ENCODE measurements at places on chromosomes 5 and 9. TPM values are rescaled to one million over a fixed set of nuclear protein-coding genes. Genes with fewer than 3 reads are reported as not detected.

DNA sequence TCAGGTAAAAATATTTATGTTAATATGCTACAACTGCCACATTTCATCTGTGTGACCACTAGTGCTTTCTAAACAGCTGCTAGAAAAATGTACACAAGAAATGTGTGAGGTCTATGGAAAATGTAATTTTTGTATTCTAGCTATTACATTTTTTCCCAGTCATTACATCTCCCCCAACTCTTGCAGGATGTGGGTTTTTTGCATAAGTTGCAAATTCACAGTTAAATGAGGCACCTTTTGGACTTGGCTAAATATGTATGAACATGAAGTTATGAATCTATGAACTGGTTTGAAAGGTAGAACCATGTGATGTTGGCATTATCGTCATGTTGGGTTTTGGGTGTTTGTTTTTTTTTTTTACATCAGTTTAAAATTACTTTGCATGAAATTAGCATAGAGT lies 590.4 kb upstream of the WWC1 start:
- DNase-seq = no peak

DNA sequence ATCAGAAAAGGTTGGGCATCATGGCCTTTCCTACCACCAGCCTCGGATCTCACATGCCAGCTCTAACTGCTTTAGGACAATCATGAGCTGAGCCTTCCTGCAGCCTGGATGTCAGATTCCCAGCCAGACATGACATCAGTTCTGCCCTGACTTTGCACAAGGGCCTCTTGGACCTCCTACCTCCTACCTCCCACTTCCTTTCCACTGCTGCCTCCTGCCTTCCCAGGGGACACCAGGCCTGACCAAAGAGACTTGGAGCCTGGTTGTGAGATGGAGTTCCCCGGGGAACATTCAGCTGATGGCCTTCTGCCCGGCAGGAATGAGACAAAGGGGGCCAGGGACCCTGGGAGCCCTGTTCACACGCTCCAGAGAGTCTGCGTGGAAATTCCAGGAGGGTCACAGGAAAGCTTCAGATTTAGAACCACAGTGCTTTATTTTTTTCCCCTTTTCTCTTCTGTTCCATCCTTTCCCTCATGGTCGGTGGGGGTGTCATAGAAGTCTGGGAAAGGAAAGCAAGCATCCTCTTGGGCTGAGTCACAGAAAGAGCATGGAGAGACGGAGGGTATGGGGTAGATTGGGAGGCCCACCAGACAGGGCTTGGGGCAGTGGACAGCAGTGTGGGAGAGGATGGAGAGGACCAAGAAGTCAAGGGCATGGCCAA lies 35.4 kb upstream of the IL17B start:
- no peak for DNase-seq

The CD274 gene
- 4.1 TPM for total RNA-seq

GRCh38 chr5:89421035-89421434 lies 538.1 kb upstream of the MEF2C start:
- no peak for DNase-seq

GRCh38 chr9:92064711-92065110 lies 50.5 kb downstream of the SPTLC1 start:
- no peak for DNase-seq

The NPR2 gene
- total RNA-seq = 24.5 TPM

DNA sequence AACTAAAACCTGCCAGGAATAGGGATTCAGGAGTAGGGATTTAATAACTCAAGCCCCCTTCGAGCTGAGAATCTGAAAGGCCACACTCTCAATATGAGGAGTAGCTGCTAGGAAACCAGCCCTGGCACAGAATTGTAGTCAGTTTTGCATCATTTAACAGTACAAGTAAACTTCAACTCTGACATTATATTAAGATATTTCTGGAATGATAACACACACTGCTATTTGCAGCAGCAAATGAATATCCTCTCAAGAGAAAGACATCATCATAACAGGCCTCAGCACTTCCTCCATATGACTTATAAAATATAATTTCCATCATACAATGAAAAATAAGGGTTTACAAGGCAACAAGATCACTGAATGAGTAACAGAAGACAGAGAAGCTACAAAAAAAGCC lies 138.2 kb upstream of the RFX3 start:
- DNase-seq = no peak

The ZNF879 gene
- 5.7 TPM for total RNA-seq

DNA sequence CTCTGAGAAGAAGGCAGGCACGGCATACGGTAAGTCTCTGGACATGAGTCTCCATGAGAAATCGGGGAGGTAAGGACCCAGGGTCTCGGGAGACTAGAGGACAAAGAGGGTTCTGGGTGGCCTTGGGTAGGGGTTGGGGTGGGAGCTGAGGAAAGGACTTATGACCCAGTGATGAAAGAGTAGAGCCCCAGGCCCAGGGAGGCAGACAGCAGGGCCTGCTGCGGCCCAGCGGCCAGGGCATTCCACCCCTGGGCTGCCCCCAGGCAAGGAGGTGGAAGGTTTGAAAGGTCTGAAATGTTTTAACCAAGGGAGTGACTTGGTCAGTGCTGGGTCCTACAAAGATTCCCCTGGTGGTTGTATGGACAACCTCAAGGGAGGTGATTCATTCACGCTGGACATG lies 89.1 kb downstream of the CRB2 start:
- no peak for DNase-seq

GRCh38 chr9:36945999-36946398 lies 88.1 kb downstream of the PAX5 start:
- no peak for DNase-seq

The ACTBL2 gene
- not detected for total RNA-seq

GRCh38 chr9:113589407-113589806 lies 125.9 kb downstream of the RGS3 start:
- DNase-seq = no peak

- DNase-seq = no peak
Observed at GRCh38 chr5:159519365-159519764, 189.1 kb upstream of the IL12B start.

GRCh38 chr5:169670769-169671525 lies 33.9 kb downstream of the DOCK2 start:
- DNase-seq = no peak

DNA sequence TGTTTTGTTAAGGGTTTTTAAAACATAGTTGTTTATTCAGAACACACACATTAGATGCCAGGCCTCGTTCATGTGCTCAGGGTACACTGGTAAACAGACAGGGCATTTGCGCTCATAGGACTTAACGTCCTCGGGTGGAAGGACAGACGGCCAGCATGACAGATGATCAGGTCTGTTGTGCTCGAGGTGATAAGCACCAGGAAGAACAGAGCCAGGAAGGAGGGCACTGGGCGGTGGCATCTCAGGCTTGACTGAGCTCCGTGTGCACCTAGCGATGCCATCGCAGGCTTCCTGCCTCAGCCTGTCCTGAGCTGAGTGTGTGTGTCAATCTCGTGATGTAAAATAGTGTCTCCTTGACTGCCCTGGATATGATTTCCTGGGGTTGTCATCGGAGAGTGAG lies 96.5 kb downstream of the EHMT1 start:
- no peak for DNase-seq

DNA sequence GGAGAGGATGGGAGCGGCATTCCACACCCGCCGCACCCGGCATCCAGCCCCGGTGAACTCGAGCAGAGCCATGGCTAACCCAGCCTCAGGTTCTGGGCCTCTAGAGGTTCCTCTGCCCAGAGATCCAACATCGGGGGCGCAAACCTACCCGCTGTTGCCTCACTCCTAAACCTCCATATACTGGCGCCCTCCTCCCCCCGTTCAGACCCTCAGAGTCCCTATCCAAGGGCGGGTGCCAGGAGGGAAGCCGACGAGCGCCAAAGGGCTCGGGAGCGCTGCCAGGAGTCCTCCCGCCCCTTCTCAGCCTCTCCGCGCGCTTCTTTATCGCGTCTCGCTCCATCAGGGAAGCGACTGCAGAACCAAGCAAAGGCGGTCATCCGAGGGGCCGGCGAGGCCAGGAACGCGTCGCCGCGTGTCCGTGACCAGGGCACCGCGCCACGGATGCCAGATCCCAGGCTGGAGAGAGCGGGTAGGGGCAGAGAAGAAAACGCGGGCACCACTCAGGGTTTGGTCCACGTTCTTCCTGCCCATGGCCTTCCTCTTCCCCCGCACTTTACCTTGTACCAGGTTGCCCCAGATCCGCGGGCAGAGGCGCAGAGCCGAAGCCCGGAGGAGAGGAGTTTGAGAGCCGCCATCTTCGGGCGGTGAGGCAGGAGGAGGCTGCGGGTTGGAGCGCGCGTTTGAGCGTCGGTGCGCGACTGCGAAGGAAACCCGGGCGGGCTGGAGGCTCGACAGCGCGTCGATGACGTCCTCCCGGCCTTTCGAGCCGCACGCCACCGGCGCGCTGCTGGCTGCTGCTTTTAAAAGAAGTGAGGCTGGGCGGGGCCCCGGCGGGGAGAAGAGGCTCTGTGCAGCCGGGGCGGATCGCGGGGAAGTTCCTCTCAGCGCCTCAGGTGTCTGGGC lies at the start of gene OXCT1:
TSS of gene OXCT1 (minus strand) at position 702 of the 903 bp plus-strand sequence. CDS start at position 635, 67 bp downstream.
- peak; percentile 88 for DNase-seq

The SIT1 gene
- not detected for total RNA-seq

DNA sequence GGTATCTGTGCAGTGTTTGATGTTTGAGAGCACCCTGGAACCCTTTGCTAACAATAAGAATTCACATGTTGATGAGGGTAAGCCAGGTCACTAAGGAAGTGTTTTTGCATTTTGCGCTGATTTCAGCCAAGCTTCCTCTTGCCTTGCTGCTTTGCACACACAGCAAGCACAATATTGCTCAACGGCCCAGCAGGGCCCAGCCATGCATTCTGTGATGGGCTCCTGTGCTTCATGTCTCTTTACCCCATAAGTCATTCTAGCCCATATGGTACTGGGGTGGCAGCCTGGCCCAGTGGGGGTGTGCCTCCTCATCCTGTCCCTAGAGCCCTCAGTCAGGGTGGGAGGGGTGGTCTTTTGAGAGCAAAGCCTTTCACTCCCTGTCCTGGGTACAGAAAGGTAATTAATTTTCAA lies 481.3 kb downstream of the GADD45G start:
- DNase-seq = no peak

The OCLN gene
- 8.0 TPM for total RNA-seq

The KCNV2 gene
- not detected for total RNA-seq

The SLC35D2 gene
- total RNA-seq = 10.8 TPM

GRCh38 chr9:32293091-32293490 lies 91.4 kb upstream of the ACO1 start:
- no peak for DNase-seq

The FAM151B gene
- 9.8 TPM for total RNA-seq

GRCh38 chr5:22056601-22057000 lies 796.5 kb downstream of the CDH12 start:
- no peak for DNase-seq

The TXNDC8 gene
- not detected for total RNA-seq

DNA sequence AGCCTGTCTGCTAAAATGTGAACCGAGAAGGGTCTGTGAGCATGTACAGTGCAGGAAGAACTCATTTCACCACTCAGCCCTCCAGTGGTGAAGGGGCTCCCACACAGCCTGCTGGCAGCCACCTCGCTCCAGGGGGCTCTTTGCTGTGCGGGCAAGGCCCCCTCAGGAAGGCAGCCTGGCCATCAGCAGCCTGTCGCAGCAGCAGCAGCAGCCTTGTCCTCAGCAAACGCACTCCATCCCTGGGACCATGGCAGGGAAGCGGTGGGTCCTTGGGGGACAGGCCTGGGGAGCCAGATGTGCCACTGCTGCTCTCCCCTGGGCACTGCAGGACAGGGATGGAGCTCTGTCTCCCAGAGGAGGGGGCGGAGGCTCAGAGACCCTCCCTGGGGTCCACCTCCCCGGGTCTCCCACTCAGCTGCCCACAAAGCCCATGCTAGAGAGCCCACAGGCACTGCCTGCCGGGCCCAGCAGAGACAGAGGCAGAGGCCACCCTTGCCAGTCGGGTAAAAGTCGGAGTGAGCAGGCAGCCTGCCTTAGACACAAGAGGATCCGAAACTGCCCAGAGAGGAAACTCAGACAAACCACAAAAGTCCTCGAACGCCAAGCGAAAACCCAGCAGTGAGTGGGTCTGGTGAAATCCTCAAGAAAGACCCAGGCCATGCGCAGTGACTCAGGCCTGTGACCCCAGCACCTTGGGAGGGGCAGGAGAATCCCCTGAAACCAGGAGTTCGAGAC lies 8.0 kb downstream of the BRD3 start:
- DNase-seq = no peak

DNA sequence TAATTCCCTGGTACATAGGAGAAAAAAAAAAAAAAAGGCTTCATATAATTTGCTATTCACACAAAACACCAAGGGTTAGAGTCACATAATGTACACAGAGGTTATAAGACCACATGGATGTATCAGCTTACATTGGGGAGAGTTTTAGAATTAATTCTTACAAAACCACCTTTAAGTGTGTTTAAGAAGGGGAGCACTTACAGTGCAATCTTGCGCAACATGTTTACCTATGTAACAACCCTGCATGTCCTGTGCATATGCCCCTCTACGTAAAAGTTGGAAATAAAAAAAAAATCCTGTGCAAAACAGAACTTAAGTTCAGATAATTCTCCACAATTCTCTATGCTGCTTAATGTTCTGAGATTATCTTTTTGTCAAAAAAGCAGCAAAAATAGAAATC lies 190.0 kb downstream of the DENND1A start:
- no peak for DNase-seq

The FGD3 gene
- total RNA-seq = 7.1 TPM

DNA sequence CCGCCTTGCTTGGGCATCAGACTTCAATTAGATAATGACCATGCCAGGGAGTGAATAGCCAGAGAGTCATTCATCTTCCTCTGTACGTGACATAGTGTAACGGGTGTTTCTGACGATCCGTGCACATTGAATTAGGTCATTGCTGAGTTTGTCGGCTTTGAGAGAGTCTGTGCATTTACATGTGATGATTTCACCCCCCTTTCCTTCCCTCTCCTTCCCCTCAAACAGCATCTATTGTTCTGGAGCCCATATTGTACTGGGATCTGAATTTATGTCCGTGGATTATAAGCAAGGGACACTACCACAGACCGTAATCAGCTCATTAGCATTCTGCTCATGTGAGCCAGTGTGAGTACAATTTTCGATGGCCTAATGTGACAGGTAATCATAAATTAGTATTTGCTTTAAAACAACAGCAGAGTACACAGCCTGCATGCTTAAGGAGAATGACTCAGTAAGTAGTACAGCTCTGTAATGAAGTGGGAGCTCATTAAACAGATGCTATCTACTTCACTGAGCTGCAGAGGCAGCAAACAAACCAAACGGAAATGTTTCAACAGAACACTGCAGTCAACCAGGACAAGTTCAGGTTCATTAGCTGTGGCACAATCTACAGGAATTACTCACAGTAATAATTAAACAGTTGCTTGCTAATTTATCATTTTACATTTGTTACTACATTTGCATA lies 302.1 kb downstream of the CSNK1G3 start:
- DNase-seq = peak; percentile 45

- DNase-seq = no peak
Observed at GRCh38 chr5:83001796-83002381, 75.3 kb downstream of the TMEM167A start.

- no peak for DNase-seq
Observed at GRCh38 chr5:177198738-177199137, 65.2 kb downstream of the NSD1 start.

GRCh38 chr5:178259623-178260536 lies 27.3 kb upstream of the PHYKPL start:
- no peak for DNase-seq

The C9orf50 gene
- not detected for total RNA-seq

GRCh38 chr9:116208417-116209232 lies 55.0 kb downstream of the PAPPA start:
- peak; percentile 14 for DNase-seq

Measured in tongue (tissue), 3 donors.